Calu3 (cell line): ENCODE measurements at places on chromosomes 11 and 22.
A peak's percentile ranks its signal among the peaks of the same experiment; 100 is the strongest.

DNA sequence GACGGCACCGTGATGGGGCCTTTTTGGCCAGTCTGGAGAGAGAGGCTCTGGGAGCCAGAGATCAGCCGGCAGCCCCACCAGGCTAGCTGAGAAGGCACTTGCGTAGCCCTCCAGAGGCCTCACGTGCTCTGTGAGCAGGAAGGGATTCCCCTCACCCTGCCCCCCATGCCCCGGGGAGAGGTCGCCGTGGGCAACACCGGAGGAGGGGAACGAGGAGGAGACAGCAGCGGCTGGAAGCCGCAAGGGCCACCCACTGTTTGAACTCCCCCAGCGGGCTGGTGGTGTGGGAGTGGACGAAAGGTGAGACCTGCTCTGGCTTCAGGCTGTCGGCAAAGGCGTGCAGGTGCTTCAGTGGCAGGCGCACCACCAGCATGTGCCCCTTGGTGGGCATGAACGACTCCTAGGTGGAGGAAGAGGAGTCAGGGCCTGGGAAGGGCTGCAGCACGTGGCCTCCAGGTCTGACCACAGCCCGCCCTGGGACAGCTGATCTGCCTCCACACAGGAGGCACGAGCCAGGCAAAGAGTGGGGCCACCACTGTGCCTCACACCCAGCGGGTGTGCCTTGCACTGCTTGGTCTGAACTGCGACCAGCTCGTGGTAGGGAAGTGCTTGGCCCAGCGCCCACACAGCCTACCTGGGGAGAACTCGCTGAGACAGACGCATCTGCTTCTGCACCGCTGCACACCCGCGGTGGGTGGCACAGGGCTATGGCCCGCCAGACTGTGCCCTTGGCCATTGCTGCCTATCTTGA is 99.9 kb downstream of the MED15 start:
- no peak for DNase-seq

DNA sequence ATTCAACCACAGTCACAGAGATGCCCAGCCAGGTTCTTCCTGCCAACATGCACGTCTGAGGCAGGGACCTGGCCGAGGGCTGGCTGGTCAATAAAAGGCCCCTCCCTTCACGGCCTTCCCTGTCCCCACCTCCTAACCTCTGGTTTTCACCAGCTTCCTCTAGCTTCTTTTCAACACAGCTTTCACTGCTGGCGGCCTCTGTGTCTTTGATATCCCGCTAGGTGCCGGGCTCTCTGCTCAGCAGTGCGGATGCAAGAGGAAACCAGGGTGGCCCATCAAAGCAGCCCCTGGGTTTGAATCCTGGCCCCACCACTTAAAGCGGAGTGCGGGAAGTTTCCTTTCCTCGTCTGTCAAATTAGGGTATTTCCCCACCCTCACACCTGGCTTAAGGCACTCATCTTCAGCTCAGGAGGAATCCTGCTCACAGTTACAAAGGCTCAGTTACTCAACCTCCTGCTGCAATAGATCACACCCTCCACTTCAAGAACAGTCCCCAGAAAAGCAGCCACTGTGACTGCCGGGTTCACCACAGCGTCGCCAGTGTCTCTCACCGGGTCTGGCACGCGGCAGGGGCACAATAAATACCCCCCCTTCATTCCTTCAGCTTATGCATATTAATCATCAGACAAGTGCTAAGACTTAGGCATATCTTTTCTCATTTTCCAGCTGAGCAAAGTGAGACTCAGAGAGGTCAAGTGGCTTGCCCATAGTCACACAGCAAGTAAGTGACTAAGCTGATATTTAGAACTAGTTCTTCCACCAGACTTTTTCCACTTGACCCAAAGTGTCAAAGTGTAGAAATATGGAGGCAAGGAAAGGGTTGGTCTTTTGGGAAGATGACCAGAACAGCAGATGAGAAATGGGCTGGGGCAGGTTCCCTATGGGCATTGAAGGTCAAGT is 45.7 kb downstream of the TXN2 start:
- DNase-seq, result peak; percentile 63

DNA sequence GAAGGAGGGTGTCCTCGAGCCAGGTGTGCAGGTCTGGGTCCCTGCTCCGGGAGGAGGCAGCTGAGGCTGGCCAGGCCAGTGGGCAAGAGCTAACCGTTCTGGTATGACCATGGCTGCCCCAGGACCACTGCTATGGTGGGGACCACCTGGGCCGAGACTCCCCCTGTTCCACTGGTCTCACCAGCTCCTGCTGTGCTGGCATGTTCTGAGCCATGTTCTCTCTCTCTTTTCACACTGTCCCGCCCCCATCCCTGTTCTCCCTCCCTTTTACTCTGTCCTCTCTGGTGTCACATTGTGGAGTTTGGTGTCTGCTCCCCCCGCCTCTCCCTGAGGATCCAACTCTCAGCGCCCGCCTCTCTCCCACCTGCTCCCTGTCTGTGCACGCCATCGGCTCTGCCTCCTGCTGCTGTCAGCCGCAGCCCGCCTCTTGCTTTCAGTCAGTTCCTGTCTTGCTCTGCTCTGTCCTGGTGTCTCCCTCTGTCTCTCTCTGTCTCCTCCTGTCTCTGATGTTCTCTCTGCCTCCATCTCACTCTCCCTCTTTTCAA is 66.4 kb downstream of the LRRC32 start:
- DNase-seq, result no peak

DNA sequence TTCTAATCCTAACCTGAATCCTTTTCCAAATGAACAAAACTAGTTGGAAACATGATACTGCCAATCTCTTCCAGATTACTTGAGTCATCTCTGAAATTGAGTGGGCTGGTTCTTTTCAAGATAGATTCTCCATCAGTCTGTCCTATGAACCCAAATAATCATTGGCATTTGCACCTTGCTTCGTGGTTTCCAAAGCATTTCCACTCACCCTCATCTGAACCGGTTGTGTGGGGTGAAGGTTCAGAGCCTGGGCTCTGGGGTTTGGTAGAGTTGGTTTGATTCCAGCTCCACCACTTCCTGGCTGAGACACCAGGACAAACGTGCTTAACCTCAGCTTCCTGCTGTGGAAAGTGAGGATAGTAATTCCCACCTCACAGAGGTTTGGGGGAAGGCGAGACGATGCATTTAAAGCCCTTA is 206.4 kb upstream of the E2F8 start:
- DNase-seq, result peak; percentile 16

- no peak for DNase-seq
Observed at GRCh38 chr11:69541001-69541285, 59.5 kb downstream of the LINC01488 start.

DNA sequence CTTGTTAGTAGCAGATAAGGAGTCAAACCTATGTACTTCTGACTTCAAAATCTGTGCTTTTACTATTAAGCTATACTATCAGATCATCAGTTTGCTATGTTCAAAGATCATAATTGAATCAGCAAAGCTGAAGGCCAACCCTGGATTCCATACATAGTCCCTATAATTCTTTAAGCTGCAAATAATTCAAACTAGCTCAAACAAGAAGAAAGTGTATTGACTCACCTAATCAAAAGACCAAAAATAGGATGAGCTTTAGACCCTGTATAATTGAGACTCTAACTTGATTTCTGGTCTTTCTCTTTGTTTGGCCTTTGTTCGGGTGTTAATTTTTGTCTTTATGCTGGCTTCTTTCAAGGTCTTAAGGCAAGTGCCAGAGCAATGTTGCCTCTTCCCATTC is 213.7 kb downstream of the CWF19L2 start:
- DNase-seq, result no peak

GRCh38 chr11:75100314-75100713 is 3.6 kb upstream of the OR2AT4 start:
- DNase-seq, result no peak

- DNase-seq, result no peak
Observed at GRCh38 chr11:130908770-130909625, 7.3 kb downstream of the SNX19 start.

GRCh38 chr11:130370845-130371590 is 56.3 kb upstream of the ZBTB44 start:
- DNase-seq, result no peak

DNA sequence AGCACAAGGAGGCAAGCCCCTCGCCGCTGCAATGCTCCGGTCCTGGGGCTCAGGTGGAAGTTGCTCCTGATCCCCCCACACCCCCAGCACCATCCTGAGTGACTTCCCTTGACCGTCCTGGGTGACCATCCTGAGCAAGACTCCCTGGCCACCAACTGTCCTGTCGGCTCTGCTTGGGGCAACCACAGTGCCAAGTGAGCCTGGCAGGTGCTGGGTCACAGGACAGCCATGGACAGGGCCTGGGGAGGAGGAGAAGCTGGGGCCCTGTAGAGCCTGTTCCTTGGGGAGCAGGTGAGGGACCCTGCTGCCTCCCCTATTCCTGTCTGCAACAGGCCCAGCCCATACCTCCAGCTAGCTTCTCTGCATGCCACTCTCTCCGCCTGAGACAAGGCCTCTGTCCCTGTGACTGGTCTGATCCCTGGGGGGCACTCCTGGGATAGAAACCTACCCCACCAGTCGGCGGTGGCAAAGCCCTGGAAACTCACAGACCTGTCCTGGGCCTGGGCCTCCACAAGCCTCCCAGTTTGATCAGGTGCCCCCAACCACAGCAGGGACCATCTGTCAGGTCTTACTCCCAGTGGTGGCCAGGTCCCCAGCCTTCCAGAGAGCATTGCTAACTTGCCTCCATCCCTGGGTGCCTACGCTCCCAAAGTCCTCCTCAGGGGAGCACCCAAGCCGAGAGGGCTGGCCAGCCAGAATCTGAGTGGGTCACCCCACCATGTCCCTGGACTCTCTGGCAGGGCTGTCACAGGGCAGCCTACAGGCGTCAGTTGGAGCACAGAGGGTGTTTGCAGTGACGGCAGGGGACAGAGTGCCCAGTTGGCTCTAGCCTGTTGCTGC is 68.7 kb upstream of the WNT7B start:
- DNase-seq, result no peak

- DNase-seq, result no peak
Observed at GRCh38 chr11:93773045-93773477, 11.0 kb upstream of the MED17 start.

GRCh38 chr22:32720924-32721323 is 80.6 kb upstream of the TIMP3 start:
- no peak for DNase-seq

- peak; percentile 45 for DNase-seq
Observed at GRCh38 chr11:119615003-119615881, 113.8 kb downstream of the NECTIN1 start.
